ENCODE measurements at places on chromosomes 7 and 10.

DNA sequence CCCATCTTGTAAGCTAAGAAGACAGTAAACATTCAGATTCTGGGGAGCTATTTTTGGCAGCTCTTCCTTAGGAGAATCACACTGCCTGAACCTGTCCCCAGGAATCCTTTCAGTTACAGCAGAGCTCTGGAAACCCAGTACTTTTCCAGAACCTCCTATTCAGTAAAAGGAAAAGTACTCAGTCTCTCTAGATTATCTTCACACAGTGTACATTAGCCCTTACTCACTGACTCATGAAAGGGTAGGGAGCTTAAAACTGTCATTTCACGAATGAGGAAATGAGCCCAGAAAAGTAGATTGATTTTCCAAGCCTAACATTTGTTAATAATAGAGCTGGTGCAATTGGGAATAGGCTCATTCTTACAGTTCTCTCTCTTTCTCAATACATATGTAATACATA, 3.9 kb upstream of the CNNM1 start:
- DNase-seq: no peak

GRCh38 chr10:79435271-79436065, 10.0 kb downstream of the ZCCHC24 start:
- no peak for DNase-seq

DNA sequence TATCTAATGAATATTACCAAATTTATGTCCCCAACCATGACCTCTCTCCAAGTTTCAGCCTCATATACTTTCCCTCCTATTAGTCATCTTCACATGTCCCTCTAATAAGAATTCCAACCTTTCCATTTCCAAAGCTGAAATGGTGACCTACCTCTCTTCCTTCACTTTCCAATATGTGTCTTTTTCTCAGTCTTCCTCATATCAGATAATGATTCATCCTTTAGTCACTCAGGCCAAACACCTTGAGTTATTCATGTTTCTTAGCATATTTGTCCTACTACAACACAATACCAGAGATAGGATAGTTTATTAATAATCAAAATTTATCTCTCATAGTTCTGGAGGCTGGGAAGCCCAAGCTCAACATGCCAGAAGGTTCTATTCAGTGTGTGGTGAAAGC, 318.5 kb upstream of the ZWINT start:
- DNase-seq: no peak

- DNase-seq: no peak
Measured at GRCh38 chr10:96756111-96756903, 36.0 kb upstream of the PIK3AP1 start.

DNA sequence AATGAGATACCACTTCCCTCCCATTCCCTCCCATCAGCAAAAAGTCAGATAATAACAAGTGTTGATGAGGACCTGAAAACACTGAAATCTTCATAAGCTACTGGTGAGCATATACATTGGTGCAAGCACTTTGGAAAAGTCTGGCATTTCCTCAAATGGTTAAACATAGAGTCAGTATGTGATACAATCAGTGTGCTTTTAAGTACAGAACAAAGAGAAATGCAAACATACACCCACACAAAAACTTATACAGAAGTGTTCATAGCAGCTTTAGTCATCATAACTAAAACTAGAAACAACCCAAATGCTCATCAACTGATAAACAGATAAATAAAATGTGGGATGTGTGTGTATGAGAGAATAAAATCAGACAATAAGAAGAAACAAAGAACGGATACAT, 261.9 kb downstream of the ELMO1 start:
- no peak for DNase-seq

DNA sequence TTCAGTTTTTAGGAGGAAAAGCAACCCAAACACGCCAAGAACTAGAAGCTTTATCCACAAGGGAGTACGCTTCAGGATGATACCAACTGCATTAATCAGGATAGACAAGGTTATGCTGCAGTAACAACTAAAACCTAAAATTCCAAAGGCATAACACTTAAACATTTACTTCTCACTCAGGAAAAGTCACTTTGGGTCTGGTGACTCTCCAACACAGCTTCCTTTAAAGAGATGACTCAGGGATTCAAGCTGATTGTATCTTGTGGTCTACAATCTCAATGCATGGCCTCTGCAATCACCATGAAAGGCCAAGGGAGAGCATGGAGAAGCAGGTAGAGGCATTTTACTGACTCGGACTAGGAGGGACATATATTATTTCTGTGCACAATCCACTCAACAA, 315.8 kb downstream of the KCNMA1 start:
- DNase-seq: no peak

DNA sequence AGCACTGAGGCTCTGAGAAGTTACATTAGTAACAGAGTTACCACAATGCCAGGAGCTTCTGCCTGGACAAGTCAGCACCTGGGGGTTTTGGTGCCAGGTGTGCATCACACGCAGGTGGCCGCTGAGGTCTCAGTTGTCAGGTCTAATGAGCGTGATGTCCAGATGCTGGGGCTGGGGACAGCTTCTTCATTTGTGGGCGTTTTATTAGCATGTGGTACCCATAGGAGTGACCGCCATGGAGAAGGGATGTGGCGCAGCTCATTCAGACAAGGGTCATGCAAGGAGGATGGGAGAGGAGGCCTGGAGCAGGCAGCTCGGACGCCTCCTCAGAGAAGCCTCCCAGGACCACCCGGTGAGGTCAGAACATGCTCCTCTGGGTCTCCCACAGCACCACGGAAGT, 27.8 kb downstream of the FAM241B start:
- DNase-seq: no peak

GRCh38 chr7:135665042-135665441, 2.7 kb downstream of the STMP1 start:
- DNase-seq: no peak

GRCh38 chr10:104816501-104816900, 175.4 kb downstream of the SORCS3 start:
- DNase-seq: no peak

DNA sequence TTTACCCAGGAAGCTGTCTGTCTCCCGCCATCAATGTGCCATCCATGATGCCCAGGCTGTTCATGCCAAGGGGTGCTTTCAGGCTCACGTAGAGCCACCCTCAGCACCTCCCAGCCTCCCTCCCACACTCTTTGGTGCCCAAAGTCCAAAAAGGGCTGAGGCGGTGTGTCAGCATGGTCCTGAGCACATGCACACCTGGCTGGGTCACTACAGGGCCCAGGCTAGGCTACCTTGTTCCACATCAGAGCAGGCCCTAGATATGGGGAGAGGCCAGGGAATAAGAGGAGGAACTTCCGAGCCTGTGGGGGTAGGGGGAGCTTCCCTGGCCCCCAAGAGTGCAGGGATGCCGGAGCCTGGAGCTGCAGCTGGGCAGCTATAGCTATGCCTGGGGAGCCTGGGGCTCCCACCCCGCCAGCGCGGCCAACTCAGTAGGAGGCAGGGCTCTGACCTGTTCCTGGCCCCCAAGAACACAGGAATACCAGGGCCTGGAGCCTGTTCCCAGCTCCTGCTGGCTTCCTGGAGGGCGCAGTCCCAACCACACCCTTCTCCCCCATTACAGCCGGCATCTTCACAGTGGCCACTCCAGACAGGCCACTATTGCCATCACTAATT, 133.2 kb upstream of the C7orf33 start:
- no peak for DNase-seq

GRCh38 chr10:90417029-90417428, 440.8 kb downstream of the HTR7 start:
- no peak for DNase-seq

- DNase-seq: no peak
Measured at GRCh38 chr10:123621916-123622315, 44.2 kb upstream of the GPR26 start.

- DNase-seq: no peak
Measured at GRCh38 chr10:130960531-130960930, 351.0 kb downstream of the TCERG1L start.

DNA sequence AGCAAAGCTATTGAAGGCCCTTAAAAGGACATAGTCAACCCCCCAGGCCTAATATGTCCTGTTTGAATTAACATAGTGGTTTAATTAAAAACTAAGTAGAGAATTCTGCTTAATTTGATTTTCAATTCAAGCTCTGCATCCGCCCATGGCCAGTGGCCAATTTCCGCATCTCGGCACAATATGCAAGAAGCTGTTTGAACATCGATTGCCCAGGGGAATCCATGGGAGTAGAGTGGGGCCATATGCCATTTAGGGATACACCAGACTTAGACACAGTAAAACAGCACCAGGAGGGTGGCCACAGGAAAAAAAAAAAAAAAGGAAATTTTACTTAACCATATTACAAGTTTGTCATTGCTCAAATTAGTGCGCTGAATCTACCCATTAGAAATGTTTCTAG, 100.4 kb downstream of the LMBR1 start:
- DNase-seq: no peak

GRCh38 chr10:36738738-36739431, 386.5 kb upstream of the ANKRD30A start:
- DNase-seq: no peak

GRCh38 chr10:71747551-71748523, 25.5 kb downstream of the VSIR start:
- DNase-seq: no peak

DNA sequence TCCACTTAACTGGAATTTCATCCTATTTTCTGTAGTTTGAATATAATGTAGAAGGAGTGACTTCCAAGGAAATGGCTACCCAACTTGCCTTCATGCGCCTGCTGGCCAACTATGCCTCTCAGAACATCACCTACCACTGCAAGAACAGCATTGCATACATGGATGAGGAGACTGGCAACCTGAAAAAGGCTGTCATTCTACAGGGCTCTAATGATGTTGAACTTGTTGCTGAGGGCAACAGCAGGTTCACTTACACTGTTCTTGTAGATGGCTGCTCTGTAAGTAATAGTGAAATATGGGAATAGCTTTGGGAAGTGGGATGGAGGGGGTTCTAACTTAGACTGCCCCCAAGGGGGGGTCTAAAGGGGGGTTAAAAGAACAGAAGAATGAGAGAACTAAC, 34.5 kb downstream of the COL1A2 start:
- no peak for DNase-seq

DNA sequence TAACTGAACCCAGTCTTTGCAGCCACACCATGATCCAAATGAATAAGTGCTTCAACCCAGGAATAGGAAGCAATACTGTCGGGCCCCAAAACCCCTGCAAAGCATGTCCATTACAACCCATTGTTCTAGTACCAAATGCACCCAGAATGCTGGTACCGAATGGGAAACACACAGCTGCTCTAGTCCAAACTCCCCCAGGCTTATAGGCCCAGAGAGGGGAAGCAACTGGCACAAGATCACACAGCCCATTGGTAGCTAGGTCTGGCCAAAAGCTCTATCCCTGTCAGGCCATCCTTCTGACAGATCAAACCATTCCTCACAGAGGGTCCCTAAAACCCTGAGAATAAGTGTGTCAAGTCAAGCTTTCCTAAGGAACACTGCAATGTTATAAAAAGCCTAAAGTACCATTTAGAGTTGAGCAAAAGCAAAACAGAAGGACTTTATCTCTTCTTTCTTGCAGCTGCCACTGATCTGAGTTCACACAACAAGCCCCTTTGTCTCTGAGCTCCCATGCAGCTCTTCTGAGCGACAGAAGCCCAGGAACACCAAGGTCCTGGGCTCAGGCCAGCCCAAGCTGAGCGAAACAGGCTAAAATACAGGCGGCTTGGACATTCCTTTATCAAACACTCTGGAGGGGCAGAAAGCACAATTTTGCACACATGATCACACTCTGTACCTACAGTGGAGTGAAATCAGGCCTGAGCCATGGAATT, 116.7 kb downstream of the SGMS1 start:
- DNase-seq: no peak

DNA sequence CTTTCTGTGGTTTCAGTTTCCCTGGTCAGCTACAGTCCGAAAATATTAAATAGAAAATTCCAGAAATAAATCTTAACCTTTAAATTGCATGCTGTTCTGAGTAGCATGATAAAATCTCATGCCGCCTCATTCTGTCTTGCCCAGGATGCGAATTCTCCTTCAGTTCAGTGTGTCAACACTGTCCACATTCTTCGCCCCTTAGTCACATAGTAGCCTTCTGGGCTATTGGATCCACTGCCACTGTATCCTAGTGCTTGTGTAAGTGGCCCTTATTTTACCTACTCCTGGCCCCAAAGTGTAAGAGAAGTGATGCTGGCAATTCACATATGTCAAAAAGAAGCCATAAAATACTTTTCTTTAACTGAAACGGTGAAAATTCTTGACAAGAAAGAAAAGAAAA, 129.6 kb downstream of the ZWINT start:
- DNase-seq: no peak

- DNase-seq: no peak
Measured at GRCh38 chr7:148962440-148962822, 65.9 kb downstream of the PDIA4 start.

GRCh38 chr7:87628780-87629569, 777 bp downstream of the RUNDC3B start:
- DNase-seq: peak; percentile 4

DNA sequence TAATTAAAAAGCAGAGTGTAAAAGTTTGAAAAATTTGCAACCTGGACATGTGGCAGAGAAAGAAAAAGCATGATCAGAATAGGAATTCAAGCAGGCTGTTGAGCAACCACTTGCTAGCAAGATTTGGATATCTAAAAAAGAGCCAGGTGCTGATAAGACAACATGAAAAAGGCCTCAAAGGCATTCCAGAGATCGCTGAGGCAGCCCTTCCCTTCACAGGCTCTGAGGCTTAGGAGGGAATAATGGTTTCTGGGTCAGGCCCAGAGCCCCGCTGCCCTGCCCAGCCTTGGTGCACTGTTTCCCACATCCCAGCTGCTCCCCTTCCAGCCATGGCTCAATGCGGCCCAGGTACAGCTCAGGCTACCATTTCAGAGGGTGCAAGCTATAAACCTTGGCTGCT, 64.1 kb upstream of the EEPD1 start:
- no peak for DNase-seq

- DNase-seq: no peak
Measured at GRCh38 chr10:111506266-111507034, 429.6 kb downstream of the ADRA2A start.

DNA sequence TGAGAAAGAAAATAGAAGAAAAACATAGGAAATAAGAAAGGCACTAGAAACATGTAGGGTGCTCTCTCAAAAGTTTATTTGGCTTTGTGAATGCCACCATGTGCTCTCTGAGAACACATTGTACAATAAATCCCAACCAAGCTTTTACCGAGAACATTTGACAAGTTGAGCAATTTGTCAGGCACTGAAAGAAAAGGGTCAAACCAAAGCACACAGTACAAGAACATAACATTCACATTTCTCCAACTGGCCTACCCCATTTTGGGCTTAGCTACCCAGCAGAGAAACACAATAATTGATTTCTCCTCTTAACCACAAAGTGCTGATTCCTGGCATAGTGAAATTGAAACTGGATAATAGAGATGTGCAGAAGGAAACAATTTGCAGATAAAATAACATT, 69.2 kb upstream of the SLC39A12 start:
- DNase-seq: no peak

DNA sequence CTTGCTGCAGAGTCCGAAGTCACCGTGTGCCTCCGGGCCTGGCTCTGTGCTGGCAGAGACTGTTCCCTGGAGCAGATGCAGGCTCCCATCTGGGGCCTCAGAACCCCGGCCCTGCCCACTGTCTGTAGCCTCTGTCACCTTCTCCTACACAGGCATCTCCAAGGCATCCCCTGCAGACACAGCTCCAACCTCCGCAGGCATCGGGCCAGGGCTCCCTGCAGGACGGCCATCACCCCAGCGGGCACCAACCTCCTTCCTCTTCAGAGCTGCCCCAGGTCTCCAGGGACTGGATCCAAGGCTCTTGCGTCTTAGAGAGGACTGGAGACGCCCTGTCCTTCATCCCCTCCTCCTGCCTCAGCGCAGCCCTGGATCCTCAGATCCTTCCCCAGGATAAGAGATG, 69.9 kb upstream of the MYL10 start:
- DNase-seq: no peak

GRCh38 chr7:84948634-84949033, 238.2 kb downstream of the SEMA3D start:
- DNase-seq: no peak

- no peak for DNase-seq
Measured at GRCh38 chr10:69398466-69398865, 18.3 kb downstream of the TACR2 start.
